MM.1S (cell line): ENCODE measurements at places on chromosomes 5 and 9.

GRCh38 chr9:100756217-100756616 is 178.3 kb downstream of the CAVIN4 start:
- DNase-seq = no peak

GRCh38 chr5:152595405-152595804 is 190.3 kb upstream of the NMUR2 start:
- no peak for DNase-seq

- peak; percentile 73 for DNase-seq
Measured at GRCh38 chr9:112037281-112038016, 137.6 kb downstream of the SUSD1 start.

GRCh38 chr5:116509483-116510244 is 65.0 kb downstream of the SEMA6A start:
- no peak for DNase-seq

DNA sequence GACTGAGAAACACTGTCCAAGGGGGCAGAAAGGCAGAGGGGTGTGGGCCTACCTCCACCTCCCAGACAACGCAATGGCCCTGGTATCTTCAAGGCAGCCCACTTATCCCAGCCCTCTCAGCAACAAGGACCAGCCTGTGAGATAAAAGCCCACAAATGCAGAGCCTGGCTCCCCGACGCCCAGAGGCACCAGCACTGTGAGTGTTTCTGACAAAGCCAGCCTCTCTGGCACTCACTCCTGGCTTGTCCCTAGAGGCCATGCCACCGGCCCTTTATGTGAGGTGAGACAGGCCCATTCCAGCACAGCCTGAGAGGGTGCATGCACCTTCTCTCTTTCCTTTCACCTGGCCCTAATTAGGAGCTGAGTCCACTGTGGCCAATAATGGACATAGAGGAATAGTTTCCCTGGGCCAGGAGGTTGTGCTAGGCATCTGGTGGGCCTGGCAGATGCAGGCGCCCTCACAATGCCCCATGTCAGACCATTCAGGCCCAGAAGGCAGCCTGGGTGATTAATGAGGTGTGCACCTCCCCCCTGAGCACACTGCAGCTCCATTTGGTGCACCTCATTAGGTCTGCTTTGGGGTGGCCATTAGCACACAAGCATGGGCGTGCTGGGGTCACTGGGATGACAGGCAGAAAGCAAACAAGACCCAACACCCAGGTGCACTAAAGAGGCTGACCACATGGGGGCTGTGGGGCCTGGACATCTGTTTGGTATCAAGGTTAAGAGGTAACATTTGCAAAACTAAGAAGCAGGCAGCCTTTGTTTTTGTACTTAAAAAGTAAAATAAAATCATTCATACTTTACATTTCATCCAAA is 176.0 kb downstream of the MED10 start:
- DNase-seq = no peak
